A549 treated with CORT108297 at 1 μM for 4 hours (cell line): ENCODE measurements at places on chromosomes 5 and 9. TPM values are rescaled to one million over a fixed set of nuclear protein-coding genes. Genes with fewer than 3 reads are reported as not detected.

Gene PCDHGA3
- 0.04 to 0.07 TPM in 2 of 5 replicates, not detected in the others for total RNA-seq

Gene RGP1
- 12.8 to 17.3 TPM (median 15.8 TPM) in 5 replicates for total RNA-seq

Gene FANCG
- 35.1 to 60.9 TPM (median 55.3 TPM) in 5 replicates for total RNA-seq

Gene PCDHB4
- 0.06 to 0.12 TPM (median 0.07 TPM) in 4 of 5 replicates, not detected in the other for total RNA-seq

Gene TPRN
- 6.2 to 10.5 TPM (median 10.1 TPM) in 5 replicates for total RNA-seq

Gene ENDOG
- 15.4 to 33.8 TPM (median 31.7 TPM) in 5 replicates for total RNA-seq

Gene ADAMTS13
- 0.36 to 0.78 TPM (median 0.76 TPM) in 5 replicates for total RNA-seq

Gene LURAP1L
- total RNA-seq = 14.9 to 18.6 TPM (median 18.1 TPM) in 5 replicates

Gene LCN1
- total RNA-seq = 0.12 TPM in 1 of 5 replicates, not detected in the others

Gene C5orf46
- not detected in 5 replicates for total RNA-seq

Gene SKIC3
- total RNA-seq = 16.6 to 24.1 TPM (median 23.2 TPM) in 5 replicates

Gene ZNF484
- 1.7 to 2.8 TPM (median 1.8 TPM) in 5 replicates for total RNA-seq

Gene UBLCP1
- 33.1 to 39.9 TPM (median 33.9 TPM) in 5 replicates for total RNA-seq

Gene PTGES2
- 76.5 to 104 TPM (median 94.8 TPM) in 5 replicates for total RNA-seq

Gene PTRH1
- total RNA-seq = 10.3 to 20.0 TPM (median 18.9 TPM) in 5 replicates

Gene PCDHA1
- total RNA-seq = 0.10 to 0.27 TPM (median 0.19 TPM) in 5 replicates

Gene C9orf50
- 0.10 to 0.12 TPM in 2 of 5 replicates, not detected in the others for total RNA-seq

Gene RNF183
- 0.15 TPM in 1 of 5 replicates, not detected in the others for total RNA-seq

Gene DAB2IP
- 10.8 to 14.7 TPM (median 13.3 TPM) in 5 replicates for total RNA-seq

Gene PCDHA11
- 0.08 to 0.40 TPM (median 0.10 TPM) in 5 replicates for total RNA-seq

Gene TLX3
- not detected in 5 replicates for total RNA-seq
